Common myeloid progenitor, CD34-positive (primary cell): ENCODE measurements at places on chromosomes 1 and 21.
A peak's percentile ranks its signal among the peaks of the same experiment; 100 is the strongest.

GRCh38 chr1:157096881-157097280 lies 2.7 kb downstream of the ETV3L start:
- DNase-seq = no peak

DNA sequence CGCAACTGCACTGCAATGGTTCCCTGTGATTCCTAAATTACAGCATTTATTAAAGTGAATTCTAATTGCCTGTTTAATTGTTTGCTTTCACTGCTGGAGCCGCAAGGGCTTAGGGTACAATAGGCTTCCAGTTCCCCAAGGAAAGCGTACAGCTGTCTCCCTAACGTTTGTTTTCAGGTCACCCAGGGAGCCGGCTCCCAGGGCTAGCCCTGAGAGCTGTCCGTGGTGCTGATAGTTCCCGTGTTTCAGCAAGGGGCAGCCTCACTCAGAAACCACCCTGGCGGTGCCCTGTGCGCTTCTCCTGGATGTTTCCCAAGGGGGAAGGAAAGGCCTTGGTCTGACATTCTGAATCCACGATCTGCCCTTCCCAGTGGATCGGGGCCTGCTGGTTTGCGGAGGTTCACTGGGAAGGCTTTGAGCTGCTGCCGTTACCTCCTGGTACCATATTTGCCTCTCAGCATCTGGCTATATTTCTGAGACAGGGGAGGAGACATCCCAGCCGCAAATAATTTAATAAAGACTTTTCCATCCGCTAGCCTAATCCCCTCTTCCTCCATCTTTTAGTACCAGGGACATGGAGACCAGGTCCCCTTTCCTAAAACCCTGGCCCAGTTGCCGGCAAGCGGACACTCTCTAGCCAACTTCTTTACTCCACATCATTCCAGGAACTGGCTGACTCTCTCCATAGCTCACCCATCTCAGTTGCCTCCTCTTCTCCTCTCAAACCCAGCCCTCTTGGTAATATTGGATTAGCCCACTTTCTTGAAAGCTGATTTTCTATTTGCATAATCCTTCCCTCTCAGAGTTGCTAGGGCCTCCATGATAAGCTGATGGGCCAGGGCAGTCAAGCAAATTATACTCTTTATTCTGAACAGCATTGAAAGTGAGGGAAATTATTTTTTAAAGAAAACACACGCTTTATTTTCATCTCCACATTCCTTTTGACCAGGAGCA lies 149.0 kb downstream of the IGSF21 start:
- peak; percentile 48 for DNase-seq

DNA sequence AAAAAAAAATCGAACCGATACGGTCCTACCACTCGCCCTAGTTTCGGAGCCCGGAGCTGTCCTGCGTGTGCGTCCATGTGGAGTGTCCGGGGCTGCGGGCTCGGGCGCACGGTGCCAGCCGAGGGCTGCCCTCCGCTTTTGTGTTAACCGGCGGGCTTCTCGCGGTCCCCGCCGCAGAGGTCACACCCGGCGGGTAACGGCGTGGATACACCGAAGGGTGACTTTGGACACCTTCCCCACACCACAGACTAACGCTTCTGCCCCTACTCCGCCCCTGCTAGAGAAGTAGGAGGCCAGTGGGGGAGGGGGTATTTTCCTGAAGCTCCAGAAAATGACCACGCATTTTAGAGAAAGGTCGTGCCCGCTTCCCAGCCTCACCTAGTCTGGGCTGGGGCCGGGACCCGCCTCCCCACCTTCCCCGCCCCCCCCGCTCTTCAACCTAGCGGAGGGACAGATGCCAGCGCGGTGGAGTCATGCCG lies 609 bp upstream of the ATF3 start:
- DNase-seq = no peak

GRCh38 chr1:9711466-9712020 lies 60.0 kb downstream of the PIK3CD start:
- DNase-seq = no peak

DNA sequence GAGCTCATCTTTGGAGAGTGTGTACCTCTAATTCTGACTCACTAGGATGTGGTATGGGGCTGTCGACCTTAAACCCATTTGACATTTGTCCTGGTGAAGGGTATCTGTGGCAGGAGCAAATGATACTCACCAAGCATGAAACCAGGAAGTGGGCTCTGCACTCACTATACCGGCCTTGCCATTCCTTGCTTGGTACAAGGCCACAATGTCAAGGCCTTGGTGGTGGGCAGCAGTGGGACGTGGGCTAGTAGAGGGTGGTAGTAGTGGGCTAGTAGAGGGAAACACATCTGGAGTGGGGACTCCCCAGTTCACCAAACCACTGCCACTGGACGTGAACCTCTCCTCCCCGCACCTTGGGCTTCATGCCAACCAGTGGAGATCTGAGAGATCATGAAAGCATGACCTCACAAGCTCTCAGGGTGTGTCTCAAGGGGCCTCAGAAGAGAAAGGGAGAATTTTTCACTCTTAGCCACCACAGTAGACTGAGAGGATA lies 11.5 kb downstream of the TNFSF4 start:
- no peak for DNase-seq
